ENCODE measurements at places on chromosomes 11 and 22.

GRCh38 chr11:134293119-134294113 is 17.2 kb downstream of the GLB1L3 start:
- DNase-seq, result no peak

GRCh38 chr11:128194216-128194615 is 393.1 kb downstream of the ETS1 start:
- no peak for DNase-seq

GRCh38 chr11:19508165-19508564 is 204.5 kb upstream of the NAV2 start:
- no peak for DNase-seq

- no peak for DNase-seq
Observed at GRCh38 chr11:111000400-111001080, 245.0 kb upstream of the POU2AF2 start.

GRCh38 chr11:59176330-59176729 is 4.4 kb downstream of the DTX4 start:
- no peak for DNase-seq

DNA sequence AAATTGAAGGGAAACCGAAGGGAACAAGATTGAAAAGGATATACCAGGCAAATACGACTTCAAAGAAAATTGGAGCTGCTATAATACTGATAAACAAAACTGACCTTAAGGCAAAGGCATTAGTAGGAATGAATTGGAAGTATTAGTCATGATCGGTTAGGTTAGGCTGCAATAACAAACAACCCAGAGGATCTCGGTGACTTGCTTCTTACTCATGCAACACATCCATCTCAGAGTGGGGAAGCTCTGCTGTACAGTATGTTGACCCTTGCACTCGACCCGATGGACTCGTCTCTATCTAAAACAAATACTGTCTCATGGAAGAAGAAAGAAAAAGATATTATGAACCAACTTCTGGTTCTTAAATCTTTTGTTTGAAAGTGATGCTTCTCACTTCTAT is 42.3 kb downstream of the SPATA19 start:
- no peak for DNase-seq

GRCh38 chr22:28917747-28918549 is 34.6 kb downstream of the ZNRF3 start:
- no peak for DNase-seq

DNA sequence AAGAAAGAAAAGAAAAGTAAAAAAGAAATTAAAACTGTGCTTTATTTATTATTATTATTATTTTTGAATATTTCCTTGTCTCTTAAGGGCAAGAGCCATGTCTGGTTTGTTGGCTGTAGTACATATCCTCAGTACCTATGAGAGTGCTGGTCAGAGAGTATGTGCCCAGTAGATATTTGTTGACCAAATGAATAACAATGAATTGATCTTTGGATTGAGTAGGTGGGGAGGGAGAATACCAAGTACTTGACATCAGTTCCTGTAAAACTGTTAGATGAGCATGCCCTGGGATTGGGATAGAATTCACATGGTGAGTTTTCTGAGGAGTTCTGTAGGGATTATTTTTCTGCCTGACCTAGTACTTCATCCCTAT is 11.4 kb downstream of the STIM1 start:
- DNase-seq, result no peak

- DNase-seq, result no peak
Observed at GRCh38 chr22:43521716-43522115, 109.9 kb downstream of the MPPED1 start.

GRCh38 chr11:70510106-70510505 is 111.8 kb downstream of the CTTN start:
- no peak for DNase-seq

- no peak for DNase-seq
Observed at GRCh38 chr11:35083181-35083430, 55.9 kb upstream of the CD44 start.

DNA sequence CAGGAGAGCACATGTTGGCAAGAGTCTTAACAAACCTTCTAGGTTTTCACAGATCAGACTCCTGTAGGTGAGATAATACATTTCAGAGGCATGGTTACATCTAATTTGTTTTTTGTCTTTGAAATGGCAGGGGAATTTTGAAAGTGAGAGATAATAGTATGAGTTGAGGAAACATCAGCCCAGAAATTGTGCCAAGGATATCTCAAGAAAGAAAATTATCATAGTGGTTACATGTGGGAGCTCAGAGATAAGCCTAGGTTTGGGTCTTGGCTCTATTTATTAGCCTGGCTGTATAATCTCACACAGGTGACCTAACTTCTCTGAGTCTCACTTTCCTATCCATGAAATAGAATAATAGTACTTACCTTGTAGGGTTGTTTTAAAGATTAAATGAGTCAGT is 443 bp downstream of the BTBD18 start:
- no peak for DNase-seq

Measured in activated CD4-positive, alpha-beta T cell treated with anti-CD3 and anti-CD28 coated beads for 1 hour (primary cell).